ENCODE measurements at places on chromosomes 7 and 10. TPM values are rescaled to one million over a fixed set of nuclear protein-coding genes. Genes with fewer than 3 reads are reported as not detected.

TYW1 gene
- 13.0 TPM for total RNA-seq

PLAC9 gene
- total RNA-seq, result 19.2 TPM

GDI2 gene
- 730 TPM for total RNA-seq

ADARB2 gene
- not detected for total RNA-seq

GRCh38 chr10:93746844-93747284 is 10.9 kb upstream of the LGI1 start:
- H3K4me3 ChIP-seq, result no peak overlapping the region
- peak overlapping the region; percentile 31 for H3K27ac ChIP-seq
- H3K36me3 ChIP-seq, result no peaks in the 10 kb centered on the region

- no peaks in the 10 kb centered on the region for H3K36me3 ChIP-seq
- H3K4me1 ChIP-seq, result no peaks in the 10 kb centered on the region
- no peak overlapping the region for H3K27ac ChIP-seq
- no peak for DNase-seq
- H3K4me3 ChIP-seq, result no peak overlapping the region
These were observed 19.5 kb upstream of the RHEB start for GRCh38 chr7:151539088-151539671.

DNA sequence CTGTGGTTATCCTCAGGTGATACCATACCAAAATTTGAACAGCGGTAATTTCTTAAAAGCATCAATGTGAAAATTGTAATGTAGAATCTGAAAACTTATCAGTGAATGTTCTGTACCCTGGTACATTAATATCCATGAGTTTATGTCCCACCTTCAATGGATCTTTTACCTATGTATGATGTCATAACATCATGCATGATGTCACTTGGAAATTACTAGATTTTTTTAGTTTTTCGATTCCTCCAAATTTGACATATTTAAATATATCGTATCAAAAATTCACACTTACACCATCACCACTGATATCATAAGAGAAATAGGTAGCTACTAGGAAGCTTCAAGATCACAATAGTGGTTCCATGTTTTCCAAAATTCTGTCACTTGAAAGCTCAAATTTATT is 95.0 kb upstream of the AKR1E2 start:
- no peaks in the 10 kb centered on the region for H3K27me3 ChIP-seq
- H3K4me1 ChIP-seq, result peaks cover 3% of the 10 kb centered on the region
- DNase-seq, result no peak
- H3K27ac ChIP-seq, result no peak overlapping the region
- H3K4me3 ChIP-seq, result no peak overlapping the region
